T-helper 1 cell (primary cell): ENCODE measurements at places on chromosomes 16 and 17.
A peak's percentile ranks its signal among the peaks of the same experiment; 100 is the strongest.

DNA sequence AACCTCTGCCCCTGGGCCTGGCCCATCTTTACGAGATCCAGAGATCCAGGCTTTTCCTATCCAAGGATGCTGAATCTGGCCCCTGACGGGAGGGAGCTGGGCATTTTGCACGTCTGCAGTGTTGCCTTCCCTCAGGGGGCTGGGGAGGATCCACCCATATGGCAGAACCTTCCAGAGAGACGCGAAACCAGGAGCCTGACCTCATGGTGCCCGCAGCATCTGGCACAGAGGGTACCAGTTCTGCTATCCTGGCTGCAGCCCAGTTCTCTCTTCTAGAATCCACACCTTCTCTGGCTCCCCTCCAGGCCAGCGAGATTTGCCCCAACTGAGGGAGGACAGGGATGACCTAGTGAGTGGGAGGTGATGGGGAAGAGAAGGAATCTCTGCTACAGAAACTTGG, 20.5 kb upstream of the ZNF652 start:
- no peak for DNase-seq

DNA sequence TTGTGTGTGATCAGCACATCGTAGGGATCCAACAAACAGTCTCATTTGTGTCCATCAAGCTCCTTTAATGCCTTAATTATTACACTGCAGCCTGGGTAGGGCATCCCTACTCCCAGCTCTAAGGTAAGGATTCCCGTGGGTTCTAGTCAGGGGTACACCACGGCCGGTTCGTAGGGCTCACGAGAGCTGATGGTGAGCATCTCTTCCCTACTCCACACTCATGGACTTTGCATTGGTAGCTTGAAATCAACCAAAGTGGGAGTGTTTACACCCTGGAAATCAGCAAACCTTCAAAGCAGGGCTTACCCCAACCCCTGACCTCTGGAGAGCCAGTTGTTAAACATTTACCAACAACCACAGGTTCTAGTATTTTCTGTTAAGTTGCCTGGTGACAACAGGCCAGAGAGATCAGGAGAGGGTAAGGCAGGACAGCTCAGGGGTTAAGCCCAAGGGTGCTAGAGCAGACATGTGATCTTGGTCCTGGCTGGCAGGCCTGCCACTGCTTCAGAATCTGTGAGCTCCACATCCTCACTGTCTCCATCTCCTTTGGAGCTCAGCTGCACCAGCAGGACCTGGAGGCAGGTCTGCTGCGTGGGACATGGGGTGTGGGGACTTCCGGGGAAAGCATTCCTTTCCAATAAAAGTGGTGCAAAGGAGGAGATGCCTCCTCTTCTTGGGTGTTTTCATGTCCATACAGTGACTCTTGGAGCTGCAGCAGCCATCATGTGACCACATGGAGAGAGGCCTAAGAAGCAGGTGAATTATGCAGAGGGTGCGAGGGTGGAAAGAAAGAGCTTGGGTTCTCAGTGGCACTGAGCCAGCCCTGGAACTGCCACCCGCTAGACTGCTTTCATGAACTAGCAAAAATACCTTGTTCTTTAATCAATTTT, 36.1 kb upstream of the ZCCHC14 start:
- DNase-seq, result no peak

GRCh38 chr17:49021095-49021767, 24.0 kb downstream of the IGF2BP1 start:
- no peak for DNase-seq

- no peak for DNase-seq
These were observed 6.4 kb downstream of the SLC16A3 start for GRCh38 chr17:82235056-82235774.

- no peak for DNase-seq
These were observed 10.1 kb upstream of the KRT28 start for GRCh38 chr17:40809721-40810421.

- DNase-seq, result no peak
These were observed 5.7 kb upstream of the TMEM238L start for GRCh38 chr17:10809605-10810004.

DNA sequence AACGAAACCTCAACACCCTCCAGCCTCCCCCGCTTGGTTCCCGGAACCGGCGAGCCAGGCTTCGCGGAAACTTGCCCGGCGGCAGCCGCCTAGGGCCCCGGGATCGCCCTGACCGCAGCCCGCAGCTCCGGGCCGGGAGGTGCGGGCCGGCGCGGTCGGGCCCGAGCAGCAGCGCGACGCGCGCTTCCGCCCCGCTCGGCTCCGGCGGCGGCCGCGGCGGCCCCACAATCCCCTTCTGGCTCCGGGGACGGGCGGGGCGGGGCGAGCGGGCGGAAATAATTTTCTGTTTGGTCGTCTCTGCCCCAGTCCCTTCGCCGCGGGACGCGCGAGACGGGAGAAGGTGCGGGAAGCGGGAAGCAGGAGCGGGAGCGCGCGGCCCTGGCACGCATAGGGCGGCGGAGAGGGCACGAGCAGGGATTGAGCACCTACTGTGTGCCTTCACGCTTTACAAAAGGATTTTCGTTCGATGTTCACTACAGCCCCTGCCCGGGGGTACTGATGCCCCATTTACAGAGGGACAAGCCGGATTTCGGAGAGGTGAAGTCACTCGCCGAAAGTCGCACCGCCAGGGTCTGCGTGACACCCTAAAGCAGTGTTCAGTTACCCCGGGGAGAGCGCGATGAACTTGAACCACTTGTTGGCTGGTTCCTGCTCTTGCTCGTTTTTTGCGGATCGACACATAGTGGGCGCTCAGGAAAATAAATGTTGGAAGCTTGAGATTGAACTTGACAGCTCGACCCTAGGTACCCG, 2.7 kb upstream of the MLLT6 start:
- peak; percentile 73 for DNase-seq

- DNase-seq, result no peak
These were observed 7.8 kb downstream of the ITGAX start for GRCh38 chr16:31362476-31363405.

DNA sequence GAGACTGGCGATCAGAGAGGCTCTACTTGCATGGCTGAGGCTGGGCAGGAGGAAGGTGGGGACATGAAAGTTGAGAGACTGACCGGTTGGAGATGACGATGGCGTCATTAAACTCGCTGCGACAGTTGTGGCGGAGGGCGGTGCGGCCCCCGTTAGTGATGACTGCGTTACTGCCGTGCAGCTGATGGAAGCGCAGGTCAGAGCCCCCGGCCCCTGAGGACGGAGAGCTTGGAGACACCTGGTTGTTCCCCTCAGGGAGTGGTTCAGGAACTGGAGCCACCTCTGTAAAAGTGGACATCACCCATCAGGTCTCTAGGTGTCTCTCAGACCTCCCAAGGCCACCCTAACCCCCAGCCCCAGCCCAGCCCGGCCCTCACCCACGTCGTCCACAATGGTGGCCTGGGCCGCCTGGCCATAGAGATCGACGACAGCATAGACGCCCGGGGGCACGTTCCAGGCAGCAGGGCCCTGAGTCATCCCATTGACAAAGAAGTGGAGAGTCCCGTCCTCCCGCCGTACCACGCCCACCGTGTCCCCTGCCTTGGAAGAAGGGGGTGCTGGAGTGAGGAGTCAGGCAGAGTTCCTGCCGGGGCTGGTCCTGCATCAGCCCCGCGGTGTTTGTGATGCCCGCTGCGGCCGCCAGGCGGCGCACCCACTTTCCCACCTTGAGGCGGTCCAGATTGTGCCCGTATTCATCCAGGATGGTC, 5.3 kb downstream of the NEURL4 start:
- peak; percentile 48 for DNase-seq

DNA sequence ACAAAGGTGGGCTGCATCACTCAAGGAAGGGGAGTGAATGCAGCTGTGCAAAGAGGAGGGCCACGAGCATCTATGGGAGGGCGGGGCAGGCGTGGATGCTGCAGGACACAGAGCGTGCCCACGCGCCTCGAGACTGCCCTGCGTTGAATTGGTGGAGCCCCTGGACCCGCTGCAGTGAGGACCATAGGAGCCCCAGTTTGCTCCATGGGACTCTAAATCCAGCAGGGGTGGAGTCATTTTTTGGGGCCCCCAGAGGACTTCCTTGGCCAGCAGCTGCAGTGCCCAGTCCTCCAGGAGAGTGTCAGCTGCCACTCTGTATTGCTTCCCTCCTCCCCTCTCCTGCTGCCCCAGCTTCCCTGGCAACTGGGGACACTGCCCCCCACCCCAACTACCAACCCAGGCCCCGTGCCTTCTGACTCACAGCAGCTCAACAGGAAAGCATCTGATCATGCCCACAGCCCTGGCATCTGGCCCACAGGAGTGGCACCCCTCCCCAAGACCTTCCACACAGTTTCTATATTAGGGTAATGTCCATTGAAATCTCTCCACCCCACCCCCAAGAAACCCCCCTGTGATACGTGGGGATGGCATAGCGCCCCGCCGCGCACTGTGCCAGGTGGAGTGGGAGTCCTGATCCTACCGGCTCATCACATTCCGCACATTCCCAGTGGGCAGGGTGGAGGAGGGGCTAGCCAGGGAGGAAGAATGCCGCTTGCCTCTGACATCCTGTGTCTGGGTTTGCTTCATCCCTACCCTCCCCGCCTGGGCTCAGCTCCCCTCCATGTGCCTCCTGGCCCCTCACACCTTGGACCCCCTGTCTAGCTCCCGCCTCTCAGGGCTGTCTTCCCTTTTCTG, 27.8 kb upstream of the ITGA3 start:
- DNase-seq, result no peak

GRCh38 chr17:51351890-51352289, 91.5 kb downstream of the UTP18 start:
- no peak for DNase-seq

DNA sequence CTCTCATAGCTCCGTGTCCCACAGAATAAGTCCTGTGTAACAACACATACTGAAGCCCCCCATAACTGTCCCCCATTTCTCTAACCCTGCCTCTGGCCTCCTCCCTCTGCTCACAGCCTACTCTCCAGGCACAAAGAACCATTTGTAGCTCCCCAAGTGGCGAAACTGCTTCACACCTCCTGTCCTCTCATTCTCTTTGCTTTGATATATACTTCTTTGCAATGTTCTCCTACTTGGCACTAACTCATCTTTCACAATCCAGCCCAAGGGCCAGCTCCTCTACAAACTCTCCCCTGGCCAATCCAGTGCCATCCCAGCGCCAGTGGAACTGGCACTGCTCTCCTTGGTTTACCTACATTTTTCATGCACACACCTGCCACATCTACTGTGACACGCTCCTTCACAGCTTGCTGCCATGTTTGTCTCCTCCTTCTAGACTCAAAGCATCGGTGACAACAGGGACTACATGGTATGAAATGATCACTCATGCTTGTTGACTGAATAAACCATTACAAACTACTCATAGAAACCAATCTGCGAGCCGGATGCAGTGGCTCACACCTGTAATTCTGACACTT, 12.8 kb downstream of the CYTH1 start:
- no peak for DNase-seq

- DNase-seq, result no peak
These were observed 2.5 kb downstream of the KNOP1 start for GRCh38 chr16:19715566-19715965.

DNA sequence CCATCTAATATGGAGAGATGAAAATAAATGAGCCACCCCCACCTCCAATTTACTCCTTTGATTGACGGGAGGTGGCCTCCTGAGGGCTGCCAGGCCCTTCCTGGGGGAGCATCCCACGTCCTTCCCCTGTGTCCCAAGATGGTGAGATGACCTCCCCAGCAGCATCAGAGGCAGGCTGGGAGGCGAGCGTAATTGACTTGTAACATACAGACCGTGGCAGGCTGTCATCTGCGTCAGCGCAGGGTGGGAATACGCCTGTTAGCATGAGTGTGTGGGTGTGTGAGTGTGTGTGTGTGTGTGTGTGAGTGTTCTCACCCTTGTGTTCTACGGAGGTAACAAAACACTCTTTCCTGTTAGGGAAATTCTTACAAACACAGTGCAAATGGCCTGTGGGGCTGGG, 156.9 kb upstream of the CIBAR2 start:
- no peak for DNase-seq

GRCh38 chr17:63247706-63248105, 198.4 kb downstream of the CYB561 start:
- DNase-seq, result no peak

GRCh38 chr17:17363638-17364337, 60.6 kb downstream of the NT5M start:
- no peak for DNase-seq

- no peak for DNase-seq
These were observed 10.5 kb upstream of the SUPT4H1 start for GRCh38 chr17:58362368-58363014.

GRCh38 chr17:56866076-56866475, 32.1 kb downstream of the DGKE start:
- DNase-seq, result no peak

- no peak for DNase-seq
These were observed 20.4 kb downstream of the TEX2 start for GRCh38 chr17:64242633-64243032.

- DNase-seq, result no peak
These were observed 101.8 kb downstream of the RBFOX3 start for GRCh38 chr17:79509008-79509407.

- no peak for DNase-seq
These were observed 11.5 kb downstream of the HAS3 start for GRCh38 chr16:69116906-69117305.

GRCh38 chr17:78289802-78290363, 58.5 kb downstream of the TMEM235 start:
- peak; percentile 88 for DNase-seq

- no peak for DNase-seq
These were observed 245.7 kb downstream of the FOXL1 start for GRCh38 chr16:86823888-86824671.

DNA sequence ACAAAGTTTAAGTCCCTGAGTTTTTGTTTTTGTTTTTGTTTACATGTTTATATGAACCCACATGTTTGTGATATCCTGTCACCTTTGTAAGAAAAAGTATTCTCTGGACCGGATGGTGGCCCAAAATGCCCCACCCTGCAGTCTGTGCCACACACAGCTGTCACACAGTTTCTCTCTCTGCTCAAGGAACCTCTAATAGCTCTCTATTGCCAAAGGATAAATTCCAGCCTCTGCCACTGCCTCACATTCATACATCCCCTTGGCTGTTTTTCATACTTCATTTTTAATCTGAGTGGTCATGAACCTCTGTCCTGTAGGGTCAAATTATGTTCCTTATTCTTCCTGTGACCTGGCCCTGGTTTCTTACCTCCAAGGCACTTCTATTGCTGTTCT, 520.3 kb upstream of the CDH5 start:
- no peak for DNase-seq

- DNase-seq, result no peak
These were observed 503.9 kb downstream of the HAPSTR1 start for GRCh38 chr16:9595393-9595792.

GRCh38 chr17:1608676-1609075, 20.0 kb downstream of the SLC43A2 start:
- DNase-seq, result no peak

DNA sequence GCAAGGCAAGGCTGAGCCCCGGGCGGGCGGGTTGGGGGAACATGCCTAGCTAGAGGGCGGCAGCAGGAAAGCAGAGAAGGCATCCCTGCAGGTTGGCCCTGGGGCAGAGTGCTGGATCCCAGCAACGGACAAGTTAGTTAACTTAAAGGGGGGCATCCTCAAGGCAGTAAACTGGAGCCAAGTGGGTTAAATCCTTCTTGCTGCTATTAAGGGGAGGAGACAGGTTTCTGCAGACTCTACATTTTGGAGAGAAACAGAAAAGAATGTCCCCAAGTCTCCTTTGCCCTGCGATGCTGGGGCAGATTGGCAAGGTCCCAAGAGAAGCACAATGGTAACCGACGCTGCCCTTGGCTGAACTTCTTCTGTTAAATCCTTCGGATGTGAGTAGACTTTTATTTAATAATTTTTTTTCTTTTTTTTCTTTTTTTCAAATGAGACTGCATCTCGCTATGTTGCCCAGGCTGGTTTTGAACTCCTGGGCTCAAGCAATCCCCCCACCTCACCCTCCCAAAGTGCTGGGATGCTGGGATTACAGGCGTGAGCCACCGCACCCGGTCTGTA, 14.0 kb downstream of the ATP5PD start:
- DNase-seq, result no peak
